Kidney (tissue), 22 donors: ENCODE measurements at places on chromosomes 5 and 9. TPM values are rescaled to one million over a fixed set of nuclear protein-coding genes. Genes with fewer than 3 reads are reported as not detected.

- DNase-seq, result no peak
These were observed 1.1 kb downstream of the LCN1 start for GRCh38 chr9:135522137-135522877.

Gene MCC
- polyA plus RNA-seq, result 2.4 TPM

Gene SH2D3C
- 13.7 TPM for polyA plus RNA-seq

Gene PCDHB16
- 0.67 TPM for polyA plus RNA-seq

DNA sequence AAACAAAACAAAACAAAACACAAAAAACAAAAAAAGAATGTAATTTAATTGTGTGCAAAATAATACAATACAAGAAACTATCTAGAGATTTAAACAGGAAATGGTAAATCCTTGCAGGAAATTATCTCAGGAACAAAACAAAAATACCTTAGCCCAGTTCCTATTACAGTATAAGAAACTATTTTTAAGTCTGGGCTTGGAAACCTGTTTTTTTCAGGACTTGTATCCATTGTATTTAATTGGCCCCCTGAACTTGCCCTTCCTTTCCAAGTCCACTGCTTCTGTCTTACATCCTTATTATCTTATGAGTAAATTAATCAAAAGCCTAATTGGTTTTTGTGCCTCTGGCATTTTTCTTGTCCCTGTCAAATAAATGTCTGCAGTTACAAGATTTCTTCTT, 48.5 kb downstream of the ST8SIA4 start:
- DNase-seq, result no peak
